ENCODE measurements at places on chromosomes 7 and 10. TPM values are rescaled to one million over a fixed set of nuclear protein-coding genes. Genes with fewer than 3 reads are reported as not detected.
A peak's percentile ranks its signal among the peaks of the same experiment; 100 is the strongest.

DNA sequence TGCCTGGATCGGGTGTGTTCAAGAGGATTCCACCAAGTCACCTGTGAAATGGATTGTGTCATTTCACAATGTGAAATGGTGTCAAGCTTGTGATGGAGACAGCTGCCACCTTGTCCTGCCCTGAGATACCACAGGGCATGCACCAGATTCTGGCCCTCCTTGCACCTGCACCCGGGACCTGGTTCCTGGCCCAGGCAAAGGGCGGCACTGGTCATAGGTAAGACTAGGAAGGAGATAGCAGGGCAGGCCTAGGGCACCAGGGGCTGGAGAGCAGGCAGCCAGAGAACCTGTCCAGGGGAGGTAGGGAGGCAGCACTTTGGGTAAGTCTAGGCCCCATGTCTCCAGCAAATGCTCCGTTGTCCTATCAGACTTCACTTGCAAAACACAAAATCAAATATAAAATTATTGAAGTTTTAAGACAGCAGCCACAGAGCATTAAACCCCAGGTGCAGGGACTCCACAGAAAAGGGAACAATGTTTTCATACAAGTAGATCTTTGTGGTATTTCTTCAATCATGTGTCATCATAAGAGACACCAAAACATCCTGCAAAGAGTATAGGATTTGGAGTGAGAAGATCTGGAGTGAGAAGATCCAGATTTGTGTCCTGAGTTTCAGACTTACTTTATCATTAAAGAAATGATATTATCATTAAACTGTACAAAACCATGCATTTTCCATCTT, 22.7 kb upstream of the ZNF800 start:
- H3K4me1 ChIP-seq, result no peaks in the 10 kb centered on the region
- H3K4me3 ChIP-seq, result no peak overlapping the region
- no peaks in the 10 kb centered on the region for H3K27me3 ChIP-seq
- H3K27ac ChIP-seq, result no peak overlapping the region

DNA sequence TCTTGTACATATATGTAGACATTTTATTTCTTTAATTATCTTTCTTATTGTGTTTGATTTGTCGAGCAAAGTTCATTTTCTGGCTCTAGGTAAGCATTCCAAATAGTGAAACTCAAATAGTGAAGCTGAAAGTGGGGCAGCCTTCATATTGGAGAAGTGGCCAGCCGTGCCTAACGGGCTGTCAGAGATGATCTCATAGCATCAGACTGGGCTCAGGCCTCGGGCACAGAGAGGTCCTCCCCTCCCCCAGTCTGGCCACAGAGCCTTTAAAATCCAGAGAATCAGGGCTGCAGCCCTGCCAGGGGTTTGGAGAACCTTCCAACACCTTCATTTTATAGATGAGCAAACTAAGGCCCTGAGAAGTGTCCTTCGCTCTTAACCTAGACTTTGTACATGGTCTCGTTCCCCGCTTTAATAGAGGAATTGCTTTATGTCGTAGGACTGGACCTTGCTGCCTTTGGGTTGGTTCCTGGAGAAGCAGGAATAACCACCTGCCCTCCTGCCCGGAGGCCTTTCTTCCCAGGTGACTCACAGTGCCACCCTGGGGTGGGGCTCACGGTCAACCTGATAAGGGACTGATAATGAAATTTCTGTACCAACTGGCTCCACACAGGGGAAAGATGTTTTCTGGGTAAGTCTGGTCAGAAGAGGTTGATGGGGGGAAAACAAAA, 7.3 kb downstream of the TSPAN15 start:
- no peaks in the 10 kb centered on the region for H3K4me1 ChIP-seq
- no peak overlapping the region for H3K27ac ChIP-seq
- H3K4me3 ChIP-seq, result no peak overlapping the region
- no peaks in the 10 kb centered on the region for H3K36me3 ChIP-seq
- DNase-seq, result peak; percentile 77

DNA sequence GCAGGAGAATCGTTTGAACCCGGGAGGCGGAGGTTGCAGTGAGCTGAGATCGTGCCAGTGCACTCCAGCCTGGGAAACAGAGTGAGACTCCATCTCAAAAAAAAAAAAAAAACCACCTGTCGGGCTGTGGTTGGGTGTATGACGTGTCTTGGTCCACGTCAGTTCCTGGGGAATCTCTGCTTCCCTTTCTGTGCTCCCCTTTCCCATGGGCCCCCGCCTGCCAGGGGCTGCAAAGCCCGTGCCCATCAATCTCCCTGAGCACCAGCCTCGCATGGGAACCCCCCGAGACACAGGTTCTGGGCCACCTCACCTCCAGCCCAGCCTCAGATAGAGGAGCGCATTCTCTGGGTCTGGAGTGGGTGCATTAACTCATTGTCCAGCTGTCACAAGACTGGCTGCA, 2.3 kb upstream of the SH2B2 start:
- H3K4me3 ChIP-seq, result no peak overlapping the region
- H3K27ac ChIP-seq, result no peak overlapping the region
- H3K36me3 ChIP-seq, result no peaks in the 10 kb centered on the region
- no peak for DNase-seq
- H3K27me3 ChIP-seq, result no peaks in the 10 kb centered on the region

DNA sequence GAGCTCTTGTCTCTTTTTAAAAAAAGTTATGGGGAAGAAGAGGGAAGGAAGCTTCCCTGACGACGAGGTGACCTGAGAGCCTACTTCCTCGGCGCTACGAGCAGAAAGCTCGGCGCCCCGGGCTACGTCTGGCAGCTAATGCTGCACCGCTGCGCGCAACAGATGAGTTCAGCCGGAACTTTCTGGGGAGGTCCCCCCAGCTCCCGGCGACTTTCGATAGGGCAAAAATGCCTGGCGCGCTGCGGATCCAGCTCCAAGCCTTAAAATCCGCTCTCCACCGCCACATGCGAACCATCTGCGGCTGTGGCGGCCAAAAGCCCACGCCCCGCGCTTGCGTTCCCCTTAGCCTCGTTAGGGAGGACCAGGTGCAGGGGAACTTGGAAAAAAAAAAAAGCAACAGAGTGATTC, 621 bp downstream of the P4HA1 start:
- H3K4me3 ChIP-seq, result peak overlapping the region; percentile 76
- DNase-seq, result peak; percentile 87
- no peaks in the 10 kb centered on the region for H3K4me1 ChIP-seq
- H3K27me3 ChIP-seq, result no peaks in the 10 kb centered on the region
- peak overlapping the region; percentile 57 for H3K27ac ChIP-seq

DNA sequence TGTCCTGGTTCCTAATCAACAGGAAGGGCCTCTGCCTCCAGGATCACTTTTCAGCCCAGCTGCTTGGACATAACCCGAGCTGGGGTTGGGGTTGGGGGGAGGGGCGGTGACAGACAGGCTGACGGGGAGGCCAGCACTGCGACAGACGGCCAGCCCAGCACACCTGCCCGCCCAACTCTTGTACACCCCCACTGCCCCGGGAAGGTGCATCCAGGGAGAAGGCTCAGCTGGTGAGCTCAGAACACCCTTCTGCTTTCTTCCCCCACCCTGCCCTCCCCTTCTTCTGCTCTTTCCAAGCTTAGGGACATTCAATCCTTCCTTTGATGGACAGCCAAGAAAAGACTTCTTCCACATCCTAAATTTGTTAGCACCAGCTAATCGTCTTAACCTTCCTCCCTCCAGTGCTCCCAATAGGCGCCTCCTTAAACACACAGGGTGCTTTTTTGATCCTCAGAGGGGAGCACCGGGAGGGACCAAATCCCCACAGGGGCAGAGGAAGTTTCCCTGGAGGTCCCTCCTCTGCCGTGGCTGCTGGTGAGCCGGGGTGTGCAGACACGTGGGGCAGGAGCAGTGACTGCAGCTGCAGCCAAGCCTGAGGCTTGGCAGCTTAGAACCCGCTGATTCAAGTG, 44.7 kb downstream of the COL13A1 start:
- no peaks in the 10 kb centered on the region for H3K4me1 ChIP-seq
- no peak overlapping the region for H3K4me3 ChIP-seq
- no peaks in the 10 kb centered on the region for H3K36me3 ChIP-seq

GRCh38 chr10:34835908-34836508, 20.9 kb upstream of the PARD3 start:
- no peak overlapping the region for H3K27ac ChIP-seq
- no peaks in the 10 kb centered on the region for H3K36me3 ChIP-seq
- no peaks in the 10 kb centered on the region for H3K27me3 ChIP-seq

- H3K4me3 ChIP-seq, result no peak overlapping the region
- H3K27me3 ChIP-seq, result no peaks in the 10 kb centered on the region
- no peak overlapping the region for H3K27ac ChIP-seq
- no peak for DNase-seq
- no peaks in the 10 kb centered on the region for H3K36me3 ChIP-seq
These were observed 133.3 kb upstream of the LANCL2 start for GRCh38 chr7:55231736-55232280.

DNA sequence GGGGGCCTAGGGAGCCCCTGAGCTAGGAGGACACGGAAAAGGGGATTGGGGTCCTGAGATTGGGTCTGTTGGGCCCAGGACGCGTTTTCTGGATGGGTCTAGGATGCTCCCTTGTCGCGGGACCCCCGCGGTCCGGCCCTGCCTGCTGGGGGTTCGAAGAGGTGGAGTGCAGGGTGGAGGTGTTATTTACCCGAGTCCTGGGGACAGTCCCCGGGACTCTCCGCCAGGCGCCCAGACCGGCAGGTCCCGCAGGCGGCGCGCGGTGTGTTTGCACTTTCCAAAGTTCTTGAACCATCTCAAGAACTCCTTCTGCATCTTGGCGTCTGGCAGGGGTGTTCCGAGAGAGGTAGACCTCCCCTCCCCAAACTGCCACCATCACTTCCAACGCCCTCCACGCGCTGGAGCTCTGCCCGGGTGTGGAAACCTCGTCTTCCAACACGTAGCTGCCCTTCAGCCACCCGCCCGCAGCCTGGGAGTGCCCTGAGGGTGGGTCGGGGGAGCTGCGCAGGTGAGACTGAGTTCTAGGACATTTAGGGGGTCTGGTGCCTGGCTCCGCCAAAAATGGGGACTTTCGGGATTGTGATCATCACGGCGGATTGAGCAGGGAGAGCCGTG, 569 bp downstream of the CAV1 start:
- DNase-seq, result peak; percentile 60
- H3K27ac ChIP-seq, result peak overlapping the region; percentile 87
- H3K4me3 ChIP-seq, result peak overlapping the region; percentile 84
- no peaks in the 10 kb centered on the region for H3K27me3 ChIP-seq

DNA sequence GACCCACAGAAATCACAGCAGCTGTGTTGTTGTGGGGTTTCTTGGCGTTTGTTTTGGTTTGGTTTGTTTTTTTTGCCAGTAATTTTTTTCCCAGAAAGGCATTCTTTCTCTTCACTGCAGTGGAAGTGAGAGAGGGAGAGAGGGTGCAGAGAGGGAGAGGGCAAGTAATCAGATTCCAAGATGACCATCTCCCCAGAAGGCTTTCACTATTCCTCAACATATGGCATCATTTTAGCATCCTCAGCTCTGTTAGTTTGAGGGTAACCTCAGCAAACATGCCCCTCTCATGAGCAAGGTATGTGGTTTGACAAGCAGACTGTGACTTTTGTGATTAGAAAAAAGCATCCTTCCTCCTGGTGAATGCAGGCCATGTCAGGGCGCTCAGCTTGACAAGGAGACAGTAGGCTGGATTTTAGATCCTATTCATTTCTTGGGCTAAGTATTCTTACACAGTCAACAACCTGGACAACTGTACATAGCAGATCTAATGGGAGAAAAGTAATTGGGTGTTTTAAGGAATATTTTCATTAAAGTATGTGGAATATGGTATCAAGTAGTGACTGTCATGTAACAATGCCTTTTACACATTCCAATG, 86.3 kb upstream of the PIK3CG start:
- DNase-seq, result no peak
- no peaks in the 10 kb centered on the region for H3K4me1 ChIP-seq
- no peaks in the 10 kb centered on the region for H3K27me3 ChIP-seq
- no peak overlapping the region for H3K27ac ChIP-seq

DNA sequence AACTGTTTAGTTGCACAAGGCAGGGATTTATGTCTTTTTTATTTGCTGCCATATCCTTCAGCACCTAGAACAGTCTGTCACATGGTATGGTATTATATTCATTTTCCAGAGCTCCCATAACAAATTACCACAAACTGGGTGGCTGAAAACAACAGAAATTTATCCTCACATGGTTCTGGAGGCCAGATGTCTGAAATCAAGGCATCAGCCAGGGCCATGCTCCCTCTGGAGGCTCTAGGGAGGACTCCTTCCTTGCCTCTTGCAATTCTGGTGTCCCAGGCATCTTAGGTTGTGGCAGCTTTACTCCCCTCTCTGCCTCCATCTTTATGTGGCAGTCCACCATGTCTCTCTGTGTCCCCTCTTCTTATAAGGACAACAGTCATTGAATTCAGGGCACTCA, 43.1 kb downstream of the MET start:
- no peak overlapping the region for H3K27ac ChIP-seq
- no peaks in the 10 kb centered on the region for H3K36me3 ChIP-seq
- H3K4me3 ChIP-seq, result no peak overlapping the region
- no peak for DNase-seq
- no peaks in the 10 kb centered on the region for H3K4me1 ChIP-seq

DNA sequence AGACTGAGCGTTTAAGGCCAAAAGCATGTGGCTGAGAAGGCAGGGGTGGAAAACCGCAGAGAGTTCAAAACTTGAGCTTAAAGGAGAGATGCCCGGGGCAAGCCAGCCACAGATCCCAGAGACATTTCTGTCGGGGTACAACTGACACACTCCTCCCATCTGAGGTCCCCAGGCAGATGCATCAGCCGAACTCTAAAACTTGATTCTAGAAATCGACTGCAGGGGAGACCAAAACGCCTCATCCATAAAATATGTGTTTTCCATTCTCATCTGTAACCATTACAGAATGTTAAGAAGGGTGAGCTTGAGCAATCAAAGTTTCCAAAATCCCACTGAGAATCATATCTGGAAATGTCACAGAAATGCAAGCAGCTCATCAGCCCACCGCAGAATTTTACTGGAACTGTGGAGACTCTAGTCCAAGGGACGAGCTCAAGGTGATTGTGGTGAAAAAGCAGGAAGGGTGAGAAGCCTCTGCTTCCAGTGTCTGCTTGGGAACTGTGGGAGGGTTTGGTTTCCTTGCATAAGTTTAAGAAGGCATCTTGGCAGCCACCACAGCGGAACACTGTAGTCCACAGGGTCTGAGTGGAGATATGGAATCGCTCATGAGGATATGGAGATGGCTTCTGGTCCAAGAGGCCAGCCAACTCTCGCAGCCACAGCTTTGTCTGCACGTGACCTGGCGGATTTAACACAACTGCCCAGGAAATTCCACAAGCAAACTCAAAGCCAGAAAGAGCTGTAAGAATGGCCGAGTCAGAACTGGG, 249.2 kb downstream of the SFMBT2 start:
- no peak overlapping the region for H3K4me3 ChIP-seq
- H3K27ac ChIP-seq, result no peak overlapping the region

DNA sequence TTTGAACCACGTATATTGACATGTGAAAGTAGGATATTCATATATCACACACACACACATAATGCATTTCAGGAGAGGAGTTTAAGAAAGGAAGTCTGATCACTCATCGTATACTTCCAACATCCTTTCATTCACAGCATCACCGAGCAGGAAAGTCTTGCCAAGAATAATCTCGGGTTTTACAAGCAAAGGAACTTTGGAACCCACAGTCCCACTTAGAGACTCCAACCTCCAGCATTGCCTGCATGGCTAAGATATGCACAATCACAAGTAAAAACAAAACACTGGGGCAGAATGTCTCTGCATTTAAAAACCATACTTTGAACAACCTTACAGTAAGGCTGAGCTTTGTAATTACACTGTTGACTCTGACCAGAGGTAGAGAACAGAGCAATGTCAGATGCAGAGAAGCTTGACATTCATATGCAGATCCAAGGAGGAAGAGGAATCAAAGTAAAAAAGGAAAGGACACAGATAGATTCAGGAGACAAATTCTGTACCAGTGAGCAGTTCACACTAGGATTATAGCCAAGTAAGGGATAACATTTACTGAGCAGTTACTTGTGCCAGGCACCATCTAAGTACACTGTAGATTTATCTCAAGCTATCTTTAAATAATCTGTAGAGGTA, 14.8 kb downstream of the THSD7A start:
- no peak overlapping the region for H3K27ac ChIP-seq
- H3K27me3 ChIP-seq, result no peaks in the 10 kb centered on the region
- no peaks in the 10 kb centered on the region for H3K36me3 ChIP-seq

ARHGAP21 gene
- total RNA-seq, result 93.8 TPM

PHYHIPL gene
- 0.54 TPM for total RNA-seq

OR6B1 gene
- not detected for total RNA-seq

TSPAN13 gene
- total RNA-seq, result 20.9 TPM

Data from aorta (tissue), 5 donors.